ENCODE measurements at places on chromosomes 4 and X.

DNA sequence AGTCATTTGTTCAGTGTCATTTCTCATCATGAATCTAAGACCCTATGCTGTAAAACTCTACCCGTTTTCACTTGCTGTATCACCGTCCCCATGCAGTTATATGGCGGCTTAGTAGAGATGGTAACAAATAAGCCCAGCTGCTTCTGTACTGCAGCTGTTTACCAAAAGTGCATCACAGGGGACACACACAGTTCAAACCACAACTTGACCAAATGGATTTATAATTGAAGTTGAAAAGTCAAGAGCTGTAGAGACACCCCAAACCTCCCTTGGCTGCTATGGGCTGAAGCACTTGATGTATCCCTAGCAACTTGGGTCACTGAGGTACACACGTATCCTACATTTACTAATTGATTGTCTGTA, 219.0 kb upstream of the FGF13 start:
- no peaks in the 10 kb centered on the region for H3K36me3 ChIP-seq
- H3K4me1 ChIP-seq: no peaks in the 10 kb centered on the region
- no peak for DNase-seq
- no peaks in the 10 kb centered on the region for H3K27me3 ChIP-seq
- H3K4me3 ChIP-seq: no peak overlapping the region

- peaks cover 20% of the 10 kb centered on the region for H3K4me1 ChIP-seq
- H3K4me3 ChIP-seq: no peak overlapping the region
- H3K27me3 ChIP-seq: no peaks in the 10 kb centered on the region
These were observed 56.6 kb upstream of the WDR1 start for GRCh38 chr4:10173037-10173753.

DNA sequence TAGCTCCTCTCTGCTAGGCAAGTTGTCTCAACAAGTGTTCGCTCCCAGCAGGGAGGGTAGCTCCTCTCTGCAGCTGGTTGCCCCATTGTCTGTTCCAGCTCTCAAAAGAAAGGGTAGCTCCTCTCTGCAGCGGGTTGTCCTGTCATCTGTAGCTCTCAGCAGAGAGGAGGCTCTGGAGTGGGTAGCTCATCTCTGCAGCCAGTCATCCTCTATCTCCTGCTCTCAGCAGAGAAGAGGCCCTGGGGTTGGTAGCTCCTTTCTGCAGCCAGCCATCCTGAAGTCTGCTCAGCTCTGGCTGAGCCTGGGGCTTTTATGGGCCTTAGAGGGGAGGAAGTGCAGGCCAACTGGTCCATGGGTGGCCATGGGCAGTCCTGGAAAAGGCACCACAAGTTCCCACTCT, 342.7 kb downstream of the PTTG2 start:
- no peaks in the 10 kb centered on the region for H3K27me3 ChIP-seq
- DNase-seq: no peak
- no peak overlapping the region for H3K27ac ChIP-seq

GRCh38 chr4:110128472-110128919, 69.9 kb downstream of the ELOVL6 start:
- no peak overlapping the region for H3K4me3 ChIP-seq
- no peak overlapping the region for H3K27ac ChIP-seq
- no peaks in the 10 kb centered on the region for H3K4me1 ChIP-seq

GRCh38 chr4:181258569-181258968, 984.6 kb upstream of the TENM3 start:
- H3K27ac ChIP-seq: no peak overlapping the region
- H3K4me3 ChIP-seq: no peak overlapping the region
- H3K4me1 ChIP-seq: no peaks in the 10 kb centered on the region
- DNase-seq: no peak

GRCh38 chr4:4820261-4820660, 39.2 kb upstream of the MSX1 start:
- DNase-seq: no peak
- no peaks in the 10 kb centered on the region for H3K36me3 ChIP-seq
- H3K27me3 ChIP-seq: peaks cover 13% of the 10 kb centered on the region
- H3K4me1 ChIP-seq: no peaks in the 10 kb centered on the region

- no peak for DNase-seq
- H3K27ac ChIP-seq: no peak overlapping the region
- H3K36me3 ChIP-seq: no peaks in the 10 kb centered on the region
- H3K27me3 ChIP-seq: no peaks in the 10 kb centered on the region
These were observed 34.4 kb downstream of the HPF1 start for GRCh38 chr4:169723207-169723965.

DNA sequence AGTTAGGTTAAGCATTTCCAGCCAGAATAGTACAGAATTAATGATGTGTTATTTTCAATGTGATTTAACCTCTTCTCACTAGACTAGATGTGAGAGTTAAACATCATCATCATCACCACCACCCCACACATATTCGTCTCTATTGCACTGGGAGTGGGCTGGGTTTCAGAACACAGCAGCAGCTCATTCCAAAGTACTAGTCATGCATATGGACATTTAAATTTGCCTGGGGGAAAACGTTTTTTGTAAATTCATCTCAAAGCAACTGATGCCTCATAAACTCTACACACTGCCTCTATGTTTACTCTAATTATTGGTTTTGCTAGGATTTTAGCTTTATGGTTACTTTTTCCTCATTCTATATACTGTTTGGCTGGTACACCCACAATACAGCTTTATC, 509.1 kb downstream of the PPP4R3C start:
- no peaks in the 10 kb centered on the region for H3K4me1 ChIP-seq
- H3K27me3 ChIP-seq: no peaks in the 10 kb centered on the region
- no peaks in the 10 kb centered on the region for H3K36me3 ChIP-seq
- DNase-seq: no peak
- H3K4me3 ChIP-seq: no peak overlapping the region
